Stomach (tissue), 19 donors: ENCODE measurements at places on chromosomes 11 and 22. TPM values are rescaled to one million over a fixed set of nuclear protein-coding genes. Genes with fewer than 3 reads are reported as not detected.

GRCh38 chr11:1062075-1062820 is 12.4 kb upstream of the MUC2 start:
- H3K36me3 ChIP-seq, result no peaks in the 10 kb centered on the region
- no peak overlapping the region for H3K27ac ChIP-seq
- H3K4me1 ChIP-seq, result no peaks in the 10 kb centered on the region
- H3K27me3 ChIP-seq, result no peaks in the 10 kb centered on the region

- peak; percentile 82 for DNase-seq
- peaks cover 15% of the 10 kb centered on the region for H3K4me1 ChIP-seq
- no peak overlapping the region for H3K27ac ChIP-seq
Observed at GRCh38 chr11:765025-765801, 12.1 kb downstream of the GATD1 start.

Gene APLP2
- 321 TPM for total RNA-seq

- peaks cover 14% of the 10 kb centered on the region for H3K4me1 ChIP-seq
- no peaks in the 10 kb centered on the region for H3K36me3 ChIP-seq
Observed at GRCh38 chr22:44493206-44493605, 4.8 kb downstream of the RTL6 start.

Gene ZNF214
- total RNA-seq, result 0.58 TPM
